ENCODE measurements at places on chromosomes 3 and 15.

- no peak for DNase-seq
Observed at GRCh38 chr15:67549736-67550135, 7.2 kb downstream of the MAP2K5 start.

GRCh38 chr3:128278130-128278529 lies 124.8 kb downstream of the EEFSEC start:
- DNase-seq = no peak

DNA sequence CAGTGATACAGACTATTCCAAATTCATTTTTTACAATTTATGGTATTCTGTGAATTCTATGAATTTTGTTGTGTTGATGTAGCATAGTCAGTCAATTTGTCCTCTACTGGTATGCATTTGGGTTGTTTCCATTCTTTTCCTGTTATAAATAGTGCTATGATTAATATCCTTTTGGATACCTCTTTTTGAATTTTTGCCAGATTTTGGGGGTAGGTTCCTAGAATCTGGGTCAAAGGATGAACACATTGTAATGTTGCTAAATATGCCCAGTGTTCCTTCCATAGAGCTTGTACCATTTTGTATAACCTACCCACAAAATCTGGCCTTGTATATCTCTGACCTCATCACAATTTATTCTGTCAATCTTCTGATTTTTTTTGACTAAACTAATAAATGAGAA lies 44.4 kb upstream of the C3orf38 start:
- no peak for DNase-seq

DNA sequence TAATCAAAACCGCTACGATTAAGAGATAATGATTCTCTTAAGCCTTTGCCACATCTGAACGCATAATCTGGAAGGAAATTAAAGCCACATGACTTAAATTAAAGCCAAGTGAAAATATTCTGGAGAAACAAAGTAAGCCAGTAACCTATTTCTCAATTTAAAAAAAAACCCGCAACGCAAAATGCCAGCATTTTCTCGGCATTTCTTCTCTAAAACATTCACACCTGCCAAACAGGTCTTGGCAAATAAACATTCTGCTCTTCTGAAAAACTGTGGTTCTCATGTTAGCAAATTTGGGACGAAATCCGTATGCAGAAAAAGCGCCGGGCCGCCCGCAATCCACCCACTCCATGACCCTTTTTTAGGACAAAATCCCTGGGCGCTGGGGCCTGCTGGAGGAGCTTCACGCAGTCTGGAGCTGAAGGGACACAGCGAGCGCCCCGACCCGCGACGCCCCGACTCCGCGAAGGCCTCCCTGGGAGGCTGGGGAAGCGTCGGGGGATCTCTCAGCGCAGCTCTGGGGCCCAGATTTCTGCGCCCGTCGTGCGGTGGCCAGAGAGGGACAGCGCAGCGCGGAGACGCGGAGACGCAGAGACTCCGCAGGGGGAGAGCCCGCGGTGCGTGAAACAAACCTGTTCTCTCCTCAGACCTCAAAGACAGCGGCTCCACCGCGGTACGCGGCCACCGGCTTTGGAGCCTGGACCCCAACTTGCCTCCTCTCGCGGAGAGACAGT lies 471 bp downstream of the NKIRAS1 start:
- DNase-seq = no peak

GRCh38 chr3:101544161-101544850 lies 17.4 kb upstream of the TRMT10C start:
- DNase-seq = no peak

DNA sequence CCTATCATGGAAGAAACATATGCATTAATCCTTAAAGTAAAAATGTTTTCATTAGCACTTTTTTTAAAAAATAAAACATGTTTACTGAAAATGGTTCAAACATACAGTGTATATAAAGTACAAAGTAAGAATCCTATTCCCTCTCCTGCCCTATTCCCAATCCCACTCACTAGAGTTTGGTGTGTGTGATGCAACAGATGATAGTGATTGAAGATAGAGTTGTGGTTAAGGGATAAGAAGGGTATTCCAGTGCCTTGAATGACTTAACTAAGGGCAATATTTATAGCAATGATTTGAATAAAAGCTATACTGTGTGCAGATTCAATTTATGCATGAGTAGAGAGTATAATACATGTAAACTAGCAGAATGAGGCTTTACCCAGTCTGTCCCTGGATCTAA lies 18.1 kb downstream of the ZNF280D start:
- no peak for DNase-seq

DNA sequence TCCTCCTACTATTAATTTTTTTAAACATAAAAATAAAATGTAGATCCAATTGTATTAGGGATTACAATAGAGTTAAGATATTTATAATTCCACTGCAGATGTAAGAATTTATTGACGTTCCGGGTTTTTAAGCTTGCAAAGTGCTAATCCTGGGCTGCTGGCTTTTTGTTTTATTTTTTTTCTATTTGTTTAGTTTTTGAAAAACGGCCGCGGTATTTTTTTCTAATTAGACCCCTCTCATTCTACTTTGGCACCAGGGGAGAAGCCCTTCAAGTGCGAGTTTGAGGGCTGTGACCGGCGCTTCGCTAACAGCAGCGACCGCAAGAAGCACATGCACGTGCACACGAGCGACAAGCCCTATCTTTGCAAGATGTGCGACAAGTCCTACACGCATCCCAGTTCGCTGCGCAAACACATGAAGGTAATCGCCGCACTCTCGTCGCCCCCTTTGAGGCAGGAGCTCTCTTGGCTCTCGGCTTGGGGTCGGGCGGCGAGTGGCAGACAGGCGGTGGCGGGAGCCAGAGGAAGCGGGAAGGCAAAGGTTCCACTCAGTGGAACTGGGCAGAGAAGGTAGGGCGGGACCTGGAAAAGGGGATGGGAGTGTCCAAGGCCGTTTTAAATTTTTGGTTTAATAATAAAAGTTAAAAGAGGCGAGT lies 3.2 kb downstream of the ZIC1 start:
- DNase-seq = no peak

- no peak for DNase-seq
Observed at GRCh38 chr15:73758461-73758860, 5.3 kb upstream of the INSYN1 start.

GRCh38 chr15:89450076-89451006 lies 46.0 kb downstream of the RHCG start:
- DNase-seq = no peak

DNA sequence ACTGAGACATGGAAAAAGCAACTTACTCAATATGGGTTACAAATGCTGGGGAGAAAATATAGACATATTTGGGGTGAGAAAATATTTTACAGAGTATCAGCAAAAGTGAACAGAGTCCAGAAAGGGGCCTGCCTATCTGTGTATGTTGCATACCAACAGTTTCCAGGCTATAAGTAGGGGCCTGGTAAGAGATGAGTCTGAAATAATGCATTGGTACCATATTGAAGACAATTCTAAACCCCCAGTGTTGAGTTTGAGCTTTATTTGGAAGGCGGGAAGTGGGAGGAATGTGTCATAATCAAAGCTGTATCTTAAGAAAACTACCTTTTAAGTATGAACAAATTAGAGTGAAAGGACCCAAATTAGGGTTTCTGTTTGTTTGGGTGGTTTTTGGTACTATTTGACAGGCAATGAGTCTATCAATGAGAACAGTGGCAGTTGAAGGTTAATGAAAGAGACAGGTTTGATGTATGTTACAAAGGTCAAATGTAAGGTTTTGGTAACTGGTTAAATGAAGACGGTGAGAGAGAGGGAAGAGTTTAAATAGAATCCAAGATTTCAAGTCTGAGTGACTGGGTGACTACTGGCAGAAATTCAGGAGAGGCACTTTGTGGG lies 106.3 kb upstream of the ZBED2 start:
- DNase-seq = no peak

DNA sequence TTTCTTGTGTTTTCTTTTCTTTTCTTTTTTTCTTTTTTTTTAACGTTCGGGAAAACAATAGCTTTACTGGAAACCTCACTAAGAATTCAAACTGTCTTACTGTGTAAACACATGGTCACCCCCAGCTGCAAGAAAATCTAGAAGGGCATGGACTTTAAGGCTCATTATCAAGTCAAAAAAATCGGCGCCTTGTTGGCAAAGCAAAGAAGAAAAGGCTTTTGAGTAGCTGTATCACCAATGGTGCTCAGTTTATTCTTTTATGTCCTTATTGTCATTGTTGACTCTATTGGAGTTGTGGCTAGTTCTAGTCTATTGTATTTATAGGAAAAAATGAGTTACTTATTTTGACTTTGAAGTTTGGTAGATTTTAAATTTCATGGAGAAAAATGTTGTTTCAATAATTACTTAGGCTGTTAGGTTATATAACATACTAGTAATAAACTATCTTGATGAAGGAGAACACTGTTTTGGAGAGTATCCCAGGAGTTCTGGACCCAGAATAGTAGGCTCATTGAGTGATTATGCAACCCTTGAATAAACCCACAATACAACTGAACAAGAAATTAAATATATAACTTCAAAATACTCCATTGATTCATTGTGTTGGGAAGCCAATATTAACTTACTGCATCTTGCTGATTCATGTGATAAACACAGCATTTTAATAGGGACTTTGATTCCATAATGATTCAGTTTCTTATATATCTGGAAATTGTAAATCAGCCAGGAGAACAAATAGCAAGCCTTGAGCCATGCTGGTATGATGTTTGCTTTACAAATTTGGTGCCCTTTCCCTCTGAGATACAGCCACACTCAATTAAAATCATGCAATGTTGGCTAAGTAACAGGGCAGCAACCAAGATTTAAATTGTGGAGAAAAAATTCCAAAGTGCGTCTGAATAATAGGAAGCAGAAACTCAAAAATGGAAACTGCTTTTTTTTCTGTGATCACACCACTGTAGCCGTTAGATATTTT lies 27.8 kb upstream of the GOLIM4 start:
- DNase-seq = no peak

DNA sequence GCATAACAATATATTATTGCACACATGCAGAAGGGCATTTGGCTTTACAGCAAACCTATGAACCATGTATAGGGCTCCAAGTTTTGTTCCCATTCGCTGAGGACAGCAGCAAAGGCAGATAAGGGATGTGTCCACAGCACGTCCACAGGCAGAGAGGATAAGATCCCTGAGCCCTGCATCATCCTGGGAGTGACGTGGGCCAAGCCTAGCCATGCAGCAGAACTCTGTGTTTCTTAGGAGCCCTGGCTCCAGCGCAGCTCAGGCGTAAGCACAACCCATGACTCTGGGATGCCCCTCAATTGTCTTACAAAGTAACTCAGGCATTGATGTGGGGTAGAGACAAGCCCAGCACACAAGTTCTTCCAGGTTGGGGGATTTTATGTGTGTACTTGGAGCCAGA lies 194.3 kb upstream of the CTDSPL start:
- DNase-seq = no peak

GRCh38 chr3:186975726-186976125 lies 45.4 kb downstream of the ST6GAL1 start:
- no peak for DNase-seq

- DNase-seq = no peak
Observed at GRCh38 chr3:155386919-155387318, 93.4 kb upstream of the STRIT1 start.

DNA sequence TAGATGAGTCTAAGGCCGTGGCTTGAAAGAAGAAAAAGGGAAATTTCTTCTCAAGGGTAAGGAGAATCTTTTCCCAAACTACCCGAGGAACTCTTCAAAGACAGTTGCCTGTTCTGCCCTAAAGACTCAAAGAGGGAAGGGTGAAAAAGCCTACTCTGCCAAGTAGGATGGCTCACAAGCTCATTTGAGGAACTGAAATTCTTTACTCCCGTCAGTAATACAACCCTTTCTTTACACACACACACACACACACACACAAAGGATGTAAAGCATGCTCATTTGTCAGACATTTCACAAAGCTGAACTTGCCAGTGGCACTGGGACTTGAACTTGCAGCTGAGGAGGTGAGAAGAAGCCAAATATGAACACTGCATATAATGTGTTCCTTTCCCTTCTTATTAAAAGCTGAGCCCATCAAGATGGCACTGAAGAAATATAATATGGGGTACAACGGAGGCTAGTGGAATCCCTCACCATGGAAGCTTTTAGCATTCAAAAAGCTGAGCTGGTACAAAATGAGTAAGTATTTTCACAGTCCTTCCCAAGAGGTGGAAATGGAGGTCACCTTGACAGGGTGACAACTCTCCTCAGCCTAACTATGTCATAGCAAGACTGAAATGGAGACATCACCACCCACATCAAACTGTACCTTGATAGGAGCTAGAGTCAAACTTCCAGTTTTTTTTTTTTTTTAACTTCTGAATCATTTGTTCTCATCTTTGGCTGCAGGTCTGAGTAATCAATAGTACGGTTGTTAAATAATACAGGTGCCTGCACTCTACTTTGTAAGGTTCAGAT lies 57.6 kb downstream of the TAFA4 start:
- no peak for DNase-seq

DNA sequence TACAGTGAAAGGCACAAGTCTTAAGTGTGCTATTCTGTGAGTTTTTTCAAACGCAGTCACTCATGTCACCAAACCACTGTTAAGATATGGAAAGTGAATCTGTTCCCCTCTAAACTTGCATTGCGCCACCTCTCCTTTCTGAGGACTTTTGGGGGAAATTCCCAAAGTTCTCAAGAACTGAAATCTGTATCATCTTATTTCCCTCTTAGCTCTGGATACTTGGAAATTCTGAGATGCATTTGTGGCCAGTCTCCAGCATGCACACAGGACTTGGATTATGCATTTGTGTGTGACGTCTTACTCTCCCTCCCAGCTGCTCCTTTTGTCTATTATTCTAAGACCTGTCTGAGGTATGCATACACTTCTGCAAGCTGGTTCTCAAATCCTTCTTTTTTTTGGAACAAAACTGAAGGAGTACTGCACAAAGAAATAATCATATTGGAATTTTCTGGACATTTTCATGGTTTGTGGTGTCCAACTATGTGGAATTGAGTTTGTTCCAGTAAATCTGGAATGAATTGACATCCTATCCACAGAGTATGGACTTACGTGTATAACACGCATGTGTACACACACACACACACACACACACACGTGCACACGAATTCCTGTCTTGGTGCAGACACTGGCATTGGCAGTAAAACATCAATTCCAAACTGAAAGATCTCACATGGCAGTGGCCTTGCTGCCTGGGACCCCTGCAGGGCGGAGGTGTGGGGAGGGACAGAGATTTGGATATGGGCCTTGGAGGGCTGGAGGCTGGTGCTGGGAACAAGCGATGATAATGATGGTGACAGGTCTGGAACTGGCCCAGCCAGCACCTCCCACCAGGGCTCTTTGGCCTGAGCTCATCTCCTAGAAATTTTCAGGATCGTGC lies 8.2 kb upstream of the LCTL start:
- no peak for DNase-seq

GRCh38 chr3:50623840-50624474 lies 7.0 kb downstream of the MAPKAPK3 start:
- peak; percentile 58 for DNase-seq

GRCh38 chr3:13020159-13020750 lies 53.0 kb downstream of the IQSEC1 start:
- DNase-seq = no peak

GRCh38 chr15:39411102-39411989 lies 169.5 kb upstream of the THBS1 start:
- no peak for DNase-seq

- DNase-seq = no peak
Observed at GRCh38 chr15:82105451-82106215, 59.8 kb upstream of the MEX3B start.

- DNase-seq = no peak
Observed at GRCh38 chr3:186526256-186526606, 17.9 kb downstream of the CRYGS start.
